ENCODE measurements at places on chromosomes 2 and 18. TPM values are rescaled to one million over a fixed set of nuclear protein-coding genes. Genes with fewer than 3 reads are reported as not detected.

AFTPH gene
- 17.4 TPM for total RNA-seq

GRCh38 chr2:33482518-33482917 is 6.1 kb downstream of the RASGRP3 start:
- no peak for DNase-seq
- peak overlapping the region; percentile 94 for H3K27ac ChIP-seq

DNA sequence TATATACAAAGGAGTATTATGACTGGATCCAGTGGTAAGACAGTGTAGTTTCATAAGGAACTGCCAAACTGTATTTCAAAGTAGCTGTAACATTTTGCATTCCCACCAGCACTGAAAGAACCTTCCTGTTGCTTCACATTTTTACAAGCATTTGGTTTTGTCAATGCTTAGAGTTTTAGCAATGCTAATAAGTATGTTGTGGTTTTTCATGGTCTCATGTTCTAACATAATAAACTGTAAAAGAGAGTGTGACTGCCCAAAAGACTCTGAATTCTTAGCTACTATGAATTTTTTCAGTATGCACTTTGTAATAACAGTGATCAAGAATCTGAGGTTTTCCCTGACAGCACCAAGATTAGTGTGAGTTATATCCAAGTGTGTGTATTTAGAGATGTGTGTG is 604.2 kb downstream of the XIRP2 start:
- H3K27me3 ChIP-seq, result no peaks in the 10 kb centered on the region
- H3K4me3 ChIP-seq, result no peak overlapping the region
- no peak overlapping the region for H3K27ac ChIP-seq
- H3K36me3 ChIP-seq, result no peaks in the 10 kb centered on the region
- DNase-seq, result no peak
- H3K4me1 ChIP-seq, result no peaks in the 10 kb centered on the region

GRCh38 chr2:75389271-75389670 is 171.5 kb downstream of the EVA1A start:
- no peaks in the 10 kb centered on the region for H3K36me3 ChIP-seq
- no peak overlapping the region for H3K4me3 ChIP-seq
- no peaks in the 10 kb centered on the region for H3K4me1 ChIP-seq
- no peak overlapping the region for H3K27ac ChIP-seq

MRPL44 gene
- total RNA-seq, result 43.7 TPM

AMER3 gene
- total RNA-seq, result not detected

DNA sequence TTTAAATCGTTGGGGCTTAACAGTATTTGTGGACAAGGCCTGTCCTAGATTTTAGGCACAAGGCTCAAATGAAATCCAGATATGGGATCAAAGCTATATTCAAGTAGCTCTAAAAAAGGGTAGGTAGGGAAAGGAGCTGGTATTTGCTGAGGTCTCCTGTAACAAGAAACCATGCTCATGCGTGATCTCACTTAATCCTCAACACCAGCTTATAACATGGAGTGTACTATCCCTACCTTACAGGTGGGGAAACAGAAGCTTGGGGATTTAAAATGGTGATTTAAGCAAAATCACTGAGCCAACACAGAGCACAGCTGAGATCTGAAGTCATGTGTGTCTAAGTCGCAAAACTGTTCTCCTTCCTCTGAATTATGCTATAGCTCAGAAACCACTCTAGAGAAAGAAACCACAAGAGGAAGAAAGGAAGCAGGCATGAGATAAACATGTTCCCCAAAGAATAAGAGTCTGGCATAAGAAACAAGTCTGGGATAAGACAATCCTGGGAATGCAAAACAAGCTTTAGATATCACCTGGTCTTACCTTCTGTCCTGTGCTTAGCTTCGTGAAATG is 43.1 kb downstream of the CYRIA start:
- H3K27ac ChIP-seq, result peak overlapping the region; percentile 16
- no peaks in the 10 kb centered on the region for H3K4me1 ChIP-seq
- no peak for DNase-seq
- no peaks in the 10 kb centered on the region for H3K27me3 ChIP-seq
- H3K4me3 ChIP-seq, result no peak overlapping the region

- H3K36me3 ChIP-seq, result no peaks in the 10 kb centered on the region
- H3K27ac ChIP-seq, result no peak overlapping the region
- no peak for DNase-seq
- H3K4me1 ChIP-seq, result no peaks in the 10 kb centered on the region
- no peak overlapping the region for H3K4me3 ChIP-seq
Measured at GRCh38 chr2:80469428-80469827, 164.9 kb upstream of the LRRTM1 start.

DNA sequence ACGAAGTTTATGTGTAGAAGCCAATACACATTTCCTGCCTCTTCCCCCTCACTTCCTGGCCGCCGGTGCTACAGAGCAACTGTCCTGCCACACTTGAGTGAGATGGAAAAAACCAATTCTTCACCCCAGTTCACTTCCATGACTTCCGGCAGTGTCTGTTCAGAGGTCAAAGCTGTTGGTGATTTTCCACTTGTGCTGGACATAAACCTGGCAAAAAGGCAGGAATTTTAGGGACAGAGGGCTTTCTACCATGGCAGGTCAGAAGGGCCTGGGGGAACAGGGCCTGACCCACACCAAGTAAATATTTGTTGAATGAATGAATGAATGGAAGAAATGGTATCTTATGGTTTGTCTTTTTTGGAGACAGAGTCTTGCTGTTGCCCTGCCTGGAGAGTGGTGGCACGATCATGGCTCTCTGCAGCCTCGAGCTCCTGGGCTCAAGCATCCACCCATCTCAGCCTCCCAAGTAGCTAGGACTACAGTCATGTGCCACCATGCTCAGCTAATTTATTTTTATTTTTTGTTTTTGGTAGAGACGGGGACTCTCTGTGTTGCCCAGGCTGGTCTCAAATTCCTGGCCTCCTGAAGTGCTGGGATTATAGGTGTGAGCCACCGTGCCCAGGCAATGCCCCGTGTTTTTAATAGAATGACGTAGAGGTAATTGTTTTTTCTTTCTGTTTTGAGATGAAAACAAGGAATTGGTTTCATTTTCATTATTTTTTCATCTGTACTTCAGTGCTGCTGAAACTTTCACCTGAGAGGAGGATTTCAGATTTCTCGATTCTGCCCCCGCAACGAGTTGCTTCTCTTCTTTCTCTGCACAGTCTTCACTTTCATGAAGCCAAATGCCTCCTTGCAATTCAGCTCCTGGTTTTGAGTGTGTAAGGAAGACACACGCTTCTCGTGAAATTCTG is 48.0 kb upstream of the LPIN2 start:
- peaks cover 25% of the 10 kb centered on the region for H3K4me1 ChIP-seq
- no peak for DNase-seq
- H3K36me3 ChIP-seq, result no peaks in the 10 kb centered on the region
- no peak overlapping the region for H3K4me3 ChIP-seq
- peak overlapping the region; percentile 37 for H3K27ac ChIP-seq
- no peaks in the 10 kb centered on the region for H3K27me3 ChIP-seq

GPR75 gene
- total RNA-seq, result 2.5 TPM

DNA sequence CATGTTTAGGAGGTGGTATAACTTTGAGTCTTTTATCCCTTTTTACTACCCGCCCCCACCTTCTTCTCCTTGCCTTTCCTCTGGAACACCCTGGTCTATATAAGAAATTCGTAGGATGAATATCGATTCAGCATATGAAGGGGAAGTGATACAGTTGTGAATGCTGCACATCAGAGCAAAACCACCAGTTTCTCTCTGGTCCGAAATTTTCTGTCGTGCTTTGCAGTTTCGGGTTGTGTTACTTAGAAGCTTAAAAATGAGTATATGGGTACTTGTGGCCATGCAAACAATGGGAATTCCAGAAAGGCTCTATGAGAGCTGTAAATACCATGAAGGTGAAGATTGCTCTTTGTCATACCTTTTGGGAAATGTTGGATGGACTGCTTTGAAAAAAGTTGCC is 60.6 kb downstream of the DAW1 start:
- H3K36me3 ChIP-seq, result no peaks in the 10 kb centered on the region
- DNase-seq, result no peak
- no peaks in the 10 kb centered on the region for H3K4me1 ChIP-seq
- H3K4me3 ChIP-seq, result no peak overlapping the region
- H3K27ac ChIP-seq, result no peak overlapping the region

DNA sequence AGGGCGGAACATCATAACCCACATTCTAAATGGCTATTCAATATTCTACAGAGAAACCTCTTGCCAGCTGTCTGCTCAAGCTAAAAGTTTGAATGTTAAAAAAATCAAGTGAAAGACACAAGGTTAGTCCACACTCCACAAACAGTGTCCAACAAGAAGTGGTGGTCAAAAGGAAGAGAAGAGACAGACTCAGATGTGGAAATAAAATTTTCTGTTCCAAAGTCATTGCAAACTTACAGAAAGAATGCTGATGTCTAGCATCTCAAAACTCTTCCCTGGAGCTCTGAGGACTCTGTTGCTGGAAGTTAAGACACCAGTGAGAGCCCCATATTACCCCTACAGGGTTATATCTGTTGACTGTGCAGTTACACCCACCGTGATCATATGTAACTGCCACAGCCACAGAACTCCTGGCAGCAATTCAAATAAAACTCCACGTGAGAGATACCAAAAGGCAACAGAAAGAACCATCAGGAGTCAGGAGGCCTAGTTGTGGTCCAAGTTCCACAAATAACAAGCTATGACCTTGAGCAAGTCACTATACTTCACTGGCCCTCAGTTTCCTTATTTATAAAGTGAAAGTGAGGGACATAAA is 60.9 kb downstream of the AAK1 start:
- H3K4me1 ChIP-seq, result peaks cover 52% of the 10 kb centered on the region
- H3K27ac ChIP-seq, result peak overlapping the region; percentile 33
- no peaks in the 10 kb centered on the region for H3K27me3 ChIP-seq

GRCh38 chr2:130834931-130835765 is 1.6 kb upstream of the ARHGEF4 start:
- DNase-seq, result no peak
- H3K4me3 ChIP-seq, result no peak overlapping the region
- no peaks in the 10 kb centered on the region for H3K36me3 ChIP-seq
- H3K27me3 ChIP-seq, result peaks cover 3% of the 10 kb centered on the region
- H3K27ac ChIP-seq, result no peak overlapping the region
- H3K4me1 ChIP-seq, result peaks cover 8% of the 10 kb centered on the region

DNA sequence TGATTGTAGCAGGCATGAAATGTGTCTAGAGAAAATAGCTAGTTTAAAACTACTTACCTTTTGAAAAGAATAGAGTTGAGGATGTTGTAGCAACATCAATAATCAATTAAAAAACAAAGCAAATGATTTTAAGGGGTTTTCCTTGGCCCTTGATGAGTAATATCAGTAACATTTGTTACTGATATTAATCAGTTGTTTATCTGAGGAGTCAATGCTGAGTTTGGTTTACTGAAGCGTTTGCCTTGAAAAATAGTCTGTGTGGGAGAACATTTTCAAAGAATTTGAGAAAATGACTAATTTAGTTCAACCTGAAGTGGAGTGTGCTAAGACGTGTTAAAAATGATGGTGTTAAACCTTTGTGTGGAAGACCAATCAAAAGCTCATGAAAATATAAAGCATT is 9.3 kb downstream of the PTH2R start:
- no peak for DNase-seq
- no peaks in the 10 kb centered on the region for H3K27me3 ChIP-seq
- no peaks in the 10 kb centered on the region for H3K36me3 ChIP-seq
- H3K4me1 ChIP-seq, result no peaks in the 10 kb centered on the region
- no peak overlapping the region for H3K4me3 ChIP-seq

DNA sequence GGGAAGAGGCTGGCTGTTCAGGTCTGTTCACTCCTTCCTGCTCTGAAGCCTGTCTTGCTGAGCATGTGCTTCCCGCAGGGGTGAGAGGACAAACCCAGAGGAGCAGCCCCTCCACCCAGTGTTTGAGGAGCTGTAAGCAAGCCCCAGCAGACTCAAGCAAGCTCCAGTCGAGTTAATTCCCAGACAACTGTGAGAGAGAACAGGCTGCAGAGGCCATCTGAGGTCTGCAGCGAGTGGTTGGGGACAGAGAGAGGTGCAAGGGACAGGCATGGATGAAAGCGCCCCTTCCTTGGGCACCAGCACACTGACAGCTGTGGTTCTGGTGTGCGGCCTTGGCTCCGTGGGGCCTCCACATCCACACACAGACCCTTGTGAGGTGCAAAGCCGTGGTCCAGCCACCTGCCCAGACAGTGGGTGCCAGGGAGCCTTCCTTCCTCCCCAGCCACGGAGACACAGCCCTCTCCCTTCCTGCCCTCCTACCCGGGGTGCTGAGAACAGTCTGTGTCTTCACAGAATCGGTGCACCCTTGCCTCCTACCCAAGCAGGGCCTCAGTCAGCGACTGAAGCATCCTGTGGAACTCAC is 36.2 kb downstream of the MAL start:
- no peak overlapping the region for H3K4me3 ChIP-seq
- H3K36me3 ChIP-seq, result no peaks in the 10 kb centered on the region
- no peak overlapping the region for H3K27ac ChIP-seq
- H3K4me1 ChIP-seq, result no peaks in the 10 kb centered on the region
- H3K27me3 ChIP-seq, result no peaks in the 10 kb centered on the region
- no peak for DNase-seq

GRCh38 chr18:32742579-32742978 is 30.2 kb downstream of the KLHL14 start:
- no peak overlapping the region for H3K27ac ChIP-seq
- H3K4me1 ChIP-seq, result no peaks in the 10 kb centered on the region
- DNase-seq, result no peak
- no peaks in the 10 kb centered on the region for H3K27me3 ChIP-seq

- peaks cover 20% of the 10 kb centered on the region for H3K4me1 ChIP-seq
- peaks cover 8% of the 10 kb centered on the region for H3K36me3 ChIP-seq
- H3K27ac ChIP-seq, result peak overlapping the region; percentile 62
Measured at GRCh38 chr2:46187112-46187618, 110.0 kb upstream of the EPAS1 start.

PARD3B gene
- 12.2 TPM for total RNA-seq

DNA sequence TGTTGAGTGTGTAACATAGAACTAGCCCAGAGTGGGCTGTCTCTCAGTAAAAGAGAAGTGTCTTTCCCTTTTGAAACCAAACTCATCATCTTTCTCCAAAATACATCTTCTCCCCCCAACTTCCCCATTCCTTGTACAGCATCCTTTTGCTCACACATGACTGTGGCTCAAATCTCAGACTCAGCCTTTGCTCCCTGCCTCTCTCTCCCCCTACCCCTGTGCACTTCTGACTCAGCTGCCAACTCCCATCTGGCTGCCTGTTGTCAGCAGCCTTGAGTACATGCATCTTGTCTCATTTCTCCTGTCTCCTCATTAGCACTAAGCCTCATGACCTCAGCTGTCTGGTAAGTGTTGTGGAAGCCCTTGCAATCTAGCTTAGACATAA is 18.1 kb upstream of the MGAT4A start:
- no peak overlapping the region for H3K27ac ChIP-seq
- DNase-seq, result no peak
- no peaks in the 10 kb centered on the region for H3K36me3 ChIP-seq
- H3K4me1 ChIP-seq, result peaks cover 2% of the 10 kb centered on the region
- no peak overlapping the region for H3K4me3 ChIP-seq
- no peaks in the 10 kb centered on the region for H3K27me3 ChIP-seq

GRCh38 chr18:79483971-79484491 is 88.3 kb downstream of the NFATC1 start:
- no peaks in the 10 kb centered on the region for H3K4me1 ChIP-seq
- peaks cover 24% of the 10 kb centered on the region for H3K36me3 ChIP-seq
- no peak overlapping the region for H3K4me3 ChIP-seq
- no peak overlapping the region for H3K27ac ChIP-seq

- H3K4me3 ChIP-seq, result no peak overlapping the region
- no peaks in the 10 kb centered on the region for H3K36me3 ChIP-seq
- H3K27me3 ChIP-seq, result no peaks in the 10 kb centered on the region
- DNase-seq, result no peak
Measured at GRCh38 chr2:168730344-168730743, 72.1 kb upstream of the NOSTRIN start.

- no peaks in the 10 kb centered on the region for H3K36me3 ChIP-seq
- peaks cover 16% of the 10 kb centered on the region for H3K4me1 ChIP-seq
- no peaks in the 10 kb centered on the region for H3K27me3 ChIP-seq
- H3K4me3 ChIP-seq, result no peak overlapping the region
Measured at GRCh38 chr2:160651416-160652200, 158.0 kb upstream of the RBMS1 start.

LRRC30 gene
- not detected for total RNA-seq

HNMT gene
- total RNA-seq, result 10.5 TPM
